GM03348 (cell line): ENCODE measurements at places on chromosomes 12 and 14.

GRCh38 chr12:62264706-62265105, 4.5 kb downstream of the USP15 start:
- DNase-seq, result no peak

DNA sequence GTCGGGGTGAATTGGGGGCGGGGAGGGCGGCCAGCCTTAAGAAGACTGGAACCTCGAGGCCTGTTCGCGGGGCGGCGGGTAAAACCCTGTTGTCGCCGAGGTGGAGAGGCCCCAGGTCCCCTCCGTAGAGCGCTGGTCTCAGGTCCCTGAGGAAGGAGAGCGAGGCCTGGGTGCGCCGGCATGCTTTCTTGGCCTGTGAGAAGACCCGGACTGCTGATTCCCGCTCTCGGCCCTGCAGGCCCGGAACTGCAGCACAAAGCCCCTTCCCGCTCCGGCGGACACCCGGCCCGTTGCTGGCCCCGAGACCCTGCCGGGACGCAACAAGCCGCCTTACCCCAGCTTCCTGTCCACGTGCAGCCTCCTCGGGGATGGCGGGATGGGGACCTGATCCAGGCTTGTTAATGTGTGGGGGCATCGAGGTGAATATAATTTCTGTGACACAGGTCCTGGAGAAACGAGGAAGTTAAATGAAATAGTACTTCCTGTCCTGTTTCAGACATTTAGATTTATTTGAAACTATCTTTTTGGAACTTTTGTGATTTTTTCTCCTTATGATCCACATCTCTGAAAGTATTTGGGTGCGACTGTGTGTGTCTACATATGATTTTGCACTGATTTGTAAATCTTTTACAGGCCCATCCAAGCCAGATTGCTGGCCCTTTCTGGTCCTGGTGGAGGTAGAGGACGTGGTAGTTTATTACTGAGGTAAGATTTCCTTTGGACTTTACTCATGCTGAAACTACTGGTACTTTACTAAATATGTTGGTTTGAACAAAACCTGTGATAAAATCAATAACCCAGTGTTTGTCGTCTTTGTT, 600 bp downstream of the PNN start:
- peak; percentile 37 for DNase-seq

GRCh38 chr14:86675059-86675458, 1145.1 kb downstream of the FLRT2 start:
- no peak for DNase-seq

DNA sequence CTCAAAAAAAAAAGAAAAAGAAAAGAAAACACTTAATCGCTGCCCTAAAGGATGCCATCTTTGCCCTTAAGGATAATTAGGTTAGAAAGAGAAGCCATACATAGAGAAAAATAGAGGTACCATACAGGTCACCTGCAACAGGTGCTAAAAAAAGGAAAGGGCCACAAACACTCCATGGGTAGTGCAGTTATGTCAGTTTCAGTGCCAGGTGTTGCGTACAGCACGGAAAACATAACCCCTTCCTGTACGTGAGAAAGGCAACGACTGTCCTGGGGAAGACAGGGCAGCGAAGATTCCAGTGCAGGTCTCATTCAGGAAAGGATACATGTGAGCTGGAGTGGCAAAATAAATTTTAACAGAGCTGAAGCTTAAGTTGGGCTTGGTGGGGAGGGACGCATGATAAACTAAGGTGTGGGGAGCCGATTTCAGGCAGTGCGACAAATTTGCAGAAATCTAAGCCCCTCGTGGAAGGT, 553 bp upstream of the DAZAP2 start:
- DNase-seq, result no peak

GRCh38 chr14:20455355-20456300, 602 bp downstream of the APEX1 start:
- DNase-seq, result peak; percentile 72

- DNase-seq, result no peak
Measured at GRCh38 chr12:179131-179884, 34.6 kb downstream of the SLC6A12 start.

GRCh38 chr12:3107071-3107583, 29.9 kb downstream of the TSPAN9 start:
- no peak for DNase-seq

DNA sequence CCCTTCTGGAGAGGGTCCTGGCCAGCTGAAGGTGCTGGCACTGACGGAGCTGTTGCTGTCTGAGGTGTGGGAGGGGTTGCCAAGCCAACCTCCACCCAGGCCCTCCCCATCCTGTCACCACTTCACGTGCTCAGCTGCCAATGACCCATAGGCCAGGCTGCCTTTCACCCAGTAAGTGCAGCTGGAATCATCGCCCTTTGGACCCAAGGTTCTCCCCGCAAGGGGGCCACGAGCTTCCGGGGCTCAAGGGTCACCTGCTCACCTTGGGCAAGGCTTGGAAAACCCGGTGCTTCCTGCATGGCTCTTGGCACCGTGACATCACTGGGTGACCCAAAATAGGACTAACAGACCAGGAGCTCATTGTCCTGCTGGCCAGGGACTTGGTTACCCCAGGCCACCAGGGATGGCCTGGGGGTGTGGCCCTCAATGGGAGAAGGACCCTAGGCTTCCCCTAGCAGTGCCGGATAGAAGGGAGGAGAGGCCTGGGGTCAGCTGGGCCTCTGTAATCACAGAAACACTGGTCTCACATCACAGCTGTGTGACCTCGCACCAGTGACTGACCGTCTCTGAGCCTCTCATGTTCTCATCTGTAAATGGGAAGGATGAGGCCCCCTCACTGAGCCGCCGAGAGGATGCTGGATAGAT, 51.3 kb downstream of the CCDC85C start:
- no peak for DNase-seq

- no peak for DNase-seq
Measured at GRCh38 chr12:50508414-50508813, 3.6 kb downstream of the DIP2B start.

DNA sequence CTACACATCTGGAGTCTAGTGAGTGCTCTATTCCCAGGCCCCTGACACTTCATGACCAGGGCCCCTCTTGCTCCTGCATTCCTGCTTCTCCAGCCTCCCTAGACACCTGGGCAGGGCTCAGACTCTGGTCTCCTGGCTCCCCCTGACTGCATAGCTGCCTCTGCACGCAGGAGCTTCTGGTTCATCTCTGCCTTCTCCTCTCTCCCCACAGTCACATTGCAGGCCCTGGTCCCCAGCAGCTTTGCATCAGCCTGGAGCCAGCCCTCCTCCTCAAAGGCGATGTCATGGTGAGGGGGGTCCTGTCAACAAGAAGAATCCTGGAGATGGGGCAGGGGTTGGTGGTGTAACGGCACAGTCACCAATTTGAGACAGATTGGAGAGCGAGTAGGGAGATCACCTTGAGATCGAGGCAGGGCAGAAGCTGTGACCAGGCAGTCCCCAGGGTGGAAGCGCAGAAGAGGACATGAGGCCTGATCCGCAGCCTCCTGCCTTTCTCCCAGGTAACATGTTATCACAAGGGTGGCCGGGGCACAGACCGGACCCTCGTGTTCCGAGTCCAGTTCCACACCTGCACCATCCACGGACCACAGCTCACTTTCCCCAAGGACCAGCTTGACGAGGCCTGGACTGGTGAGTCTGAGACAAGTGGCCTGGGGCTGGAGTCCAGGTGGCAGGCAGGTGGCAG, 8.1 kb downstream of the TNS2 start:
- DNase-seq, result no peak

DNA sequence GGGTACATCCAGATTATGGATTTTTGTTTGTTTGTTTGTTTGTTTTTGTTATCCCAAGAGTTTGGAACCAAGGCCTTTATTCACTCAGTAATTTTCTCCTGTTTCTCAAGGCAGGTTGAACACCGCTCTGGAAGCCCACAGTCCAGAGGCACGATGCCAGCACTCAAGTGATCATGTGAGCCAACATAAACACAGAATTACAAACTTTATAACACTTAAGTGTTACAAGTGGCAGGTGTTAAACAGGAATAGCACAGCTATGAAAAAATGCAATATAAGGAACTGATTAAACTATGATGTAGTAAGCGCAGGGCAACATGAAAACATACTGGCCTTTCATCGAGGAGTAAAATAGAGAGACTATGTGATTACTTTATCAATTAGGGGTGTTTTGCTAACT, 1885.8 kb upstream of the SEL1L start:
- no peak for DNase-seq

DNA sequence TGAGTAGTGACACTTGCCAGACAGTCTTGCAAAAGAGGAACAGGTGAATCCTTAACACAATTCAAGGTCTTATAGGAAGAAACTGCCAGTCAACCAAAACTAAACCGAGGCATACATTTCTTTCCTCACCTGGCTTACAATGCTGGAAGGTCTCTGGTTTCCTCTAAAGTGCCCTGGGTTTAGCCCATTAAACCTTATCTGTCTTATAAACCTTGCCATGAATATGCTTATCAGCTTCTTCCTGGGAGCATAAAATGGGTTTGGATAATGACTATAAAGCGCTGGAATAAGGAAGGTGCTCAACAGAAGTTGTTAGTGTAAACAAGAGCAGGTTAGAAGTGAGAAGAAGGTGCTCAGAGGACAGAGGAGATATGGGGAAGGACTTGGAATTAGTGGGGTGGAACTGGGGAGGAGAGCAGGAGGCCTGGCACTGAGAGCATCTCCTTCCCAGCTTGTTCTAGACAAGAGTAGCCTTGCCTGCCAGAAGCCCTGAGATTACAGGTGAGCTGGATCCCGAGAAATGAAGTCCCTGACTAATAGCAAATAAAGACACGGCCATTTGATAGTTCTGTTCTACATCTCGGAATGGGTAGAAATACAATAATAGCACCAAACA, 14.1 kb upstream of the GPRC5A start:
- no peak for DNase-seq

GRCh38 chr14:82720946-82721345, 1187.3 kb upstream of the SEL1L start:
- DNase-seq, result no peak

- DNase-seq, result no peak
Measured at GRCh38 chr14:89910691-89911009, 43.9 kb downstream of the EFCAB11 start.

- DNase-seq, result no peak
Measured at GRCh38 chr12:110575326-110575725, 7.8 kb downstream of the PPTC7 start.

DNA sequence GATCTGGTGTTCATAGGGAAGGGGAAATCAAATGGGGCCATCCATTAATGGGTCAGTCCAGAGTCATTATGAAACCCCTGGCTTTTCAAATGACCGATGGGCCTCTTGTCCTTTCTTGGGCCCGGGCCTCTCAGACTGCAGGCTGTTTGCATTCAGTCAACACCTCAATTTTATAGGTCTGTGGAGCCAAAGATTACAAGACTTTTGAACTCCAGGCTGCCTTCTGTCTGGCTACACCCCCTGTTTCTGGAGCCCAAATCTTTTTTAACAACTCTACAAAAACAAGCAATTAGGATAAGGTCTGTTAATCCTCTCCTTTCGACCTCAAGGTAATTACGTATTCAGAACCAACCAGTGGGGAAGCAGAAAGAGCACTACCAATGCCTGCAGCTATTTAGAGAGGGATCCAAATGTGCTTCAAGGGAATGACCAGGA, 35.6 kb downstream of the DUSP6 start:
- DNase-seq, result no peak

DNA sequence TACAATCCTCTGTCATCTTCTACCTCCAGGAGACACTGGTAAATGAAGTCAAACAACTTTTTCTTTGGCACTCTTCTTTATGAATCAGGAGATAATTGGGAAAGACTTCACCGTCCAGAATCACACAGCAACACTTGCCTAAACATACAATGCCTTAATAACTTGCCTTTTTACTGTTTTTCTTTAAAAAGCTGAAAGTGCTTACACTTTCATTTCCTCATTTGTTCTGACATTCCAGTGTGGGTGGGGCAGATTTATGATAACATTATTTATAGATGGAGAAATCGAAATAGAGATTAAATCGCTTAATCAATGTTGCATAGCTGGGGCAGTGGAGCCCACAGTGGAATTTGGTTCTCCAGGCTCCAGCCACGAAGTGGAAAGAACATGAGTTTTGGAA, 2.8 kb upstream of the FRS2 start:
- no peak for DNase-seq

DNA sequence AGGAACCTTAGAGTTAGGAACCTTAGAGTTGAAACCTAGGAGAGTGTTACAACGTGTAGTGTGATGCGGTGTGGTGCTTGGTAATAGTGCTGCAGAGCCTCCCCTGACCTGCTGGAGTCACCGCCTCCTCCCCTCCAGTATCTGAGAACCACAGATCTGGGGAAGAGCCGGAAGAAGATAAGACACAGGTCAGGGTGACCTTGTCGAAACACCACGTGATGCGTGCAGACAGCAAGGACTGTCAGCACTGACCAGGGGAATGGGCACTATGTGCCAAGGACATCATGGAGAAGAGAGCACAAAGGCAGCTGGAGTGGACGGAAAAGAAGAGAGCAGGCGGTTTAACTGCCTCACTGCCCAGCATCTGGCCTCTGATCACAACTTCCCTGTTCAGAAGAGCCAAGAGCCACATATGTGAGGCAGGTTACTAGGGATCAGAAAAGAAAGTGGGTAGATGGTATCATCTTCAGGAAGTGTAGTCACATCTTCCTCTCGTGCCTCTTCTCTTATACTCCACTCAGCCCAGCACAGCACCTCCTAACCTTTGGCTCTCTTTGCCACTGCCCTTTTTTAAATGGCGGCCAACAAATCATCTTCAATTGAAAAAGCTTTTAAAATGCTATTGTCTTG, 93.7 kb downstream of the TESC start:
- DNase-seq, result no peak

DNA sequence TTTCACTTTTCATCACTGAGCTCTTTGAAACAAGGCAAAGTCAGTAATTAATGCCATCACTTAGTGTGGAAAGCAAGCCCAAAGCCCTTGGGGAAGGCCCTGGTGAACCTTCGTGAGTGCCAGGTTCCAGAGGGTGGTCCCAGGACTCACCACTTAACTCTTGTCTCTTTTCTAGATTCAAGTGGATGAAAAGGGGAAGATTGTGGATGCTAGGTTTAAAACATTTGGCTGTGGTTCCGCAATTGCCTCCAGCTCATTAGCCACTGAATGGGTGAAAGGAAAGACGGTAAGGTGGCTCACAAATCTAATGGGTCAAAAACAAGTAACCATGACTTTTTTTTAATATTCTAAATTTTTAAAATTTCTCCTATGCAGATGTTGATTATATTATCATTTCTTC, 2.8 kb downstream of the ISCU start:
- DNase-seq, result no peak

- peak; percentile 2 for DNase-seq
Measured at GRCh38 chr12:131883521-131883900, 10.9 kb upstream of the ULK1 start.

DNA sequence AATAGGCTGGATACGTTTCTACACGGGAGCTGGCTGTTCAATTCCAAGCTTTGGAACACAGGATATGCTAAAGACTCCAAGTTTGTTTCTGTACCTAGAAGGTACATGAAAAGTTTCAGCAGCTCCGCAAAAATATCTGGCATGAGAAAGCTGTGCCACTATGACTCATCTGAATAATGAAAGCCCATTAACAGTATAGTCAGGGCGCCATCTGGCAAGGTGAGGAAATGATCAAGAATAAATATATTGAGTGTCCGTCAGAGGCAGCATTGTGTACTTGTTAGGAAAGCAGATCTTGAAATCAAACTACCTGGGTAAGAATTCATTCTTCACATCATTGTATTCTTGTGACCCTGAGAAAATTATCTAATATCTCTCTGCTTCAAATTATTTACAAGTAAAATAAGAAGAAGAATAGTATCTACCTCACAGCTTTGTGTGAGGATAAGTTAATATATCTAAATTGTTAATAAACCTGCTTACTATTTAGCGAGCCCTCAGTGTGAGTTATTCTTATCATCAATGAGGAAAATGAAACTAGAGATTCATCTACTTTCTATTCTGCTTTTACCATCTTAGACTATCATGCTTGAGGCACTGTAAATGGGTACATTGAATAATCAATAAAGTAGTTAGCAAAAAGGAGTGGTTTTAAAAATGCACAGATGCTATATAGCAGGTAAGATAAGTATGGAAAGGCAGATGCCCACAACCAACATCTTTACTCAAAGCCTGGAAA, 53.5 kb downstream of the FSCB start:
- DNase-seq, result no peak
